ENCODE measurements at places on chromosomes 16 and 17.

- DNase-seq = no peak
Observed at GRCh38 chr17:7414837-7415236, 5.3 kb upstream of the SPEM1 start.

- no peak for DNase-seq
Observed at GRCh38 chr17:43448720-43449469, 34.9 kb upstream of the DHX8 start.

DNA sequence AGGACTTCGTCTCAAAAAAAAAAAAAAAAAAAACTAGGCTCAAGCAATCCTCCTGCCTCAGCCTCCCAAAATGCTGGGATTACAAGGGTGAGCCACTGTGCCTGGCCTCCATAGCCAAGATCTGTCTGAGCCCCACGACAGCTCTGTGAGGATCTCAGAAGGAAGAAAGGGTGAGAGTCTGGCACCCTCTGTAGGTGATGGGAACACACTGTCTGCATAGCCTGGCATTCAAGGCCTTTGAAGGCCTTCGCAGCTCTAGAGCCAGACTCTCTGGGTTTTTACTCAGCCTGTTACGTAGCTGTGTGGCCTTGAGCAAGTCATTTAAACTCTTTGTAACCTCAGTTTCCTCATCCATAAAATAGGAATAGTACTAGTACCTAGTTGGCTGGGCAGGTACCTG, 6.3 kb upstream of the XPO6 start:
- DNase-seq = no peak

GRCh38 chr17:37839196-37839978, 84.8 kb upstream of the TBC1D3K start:
- no peak for DNase-seq

DNA sequence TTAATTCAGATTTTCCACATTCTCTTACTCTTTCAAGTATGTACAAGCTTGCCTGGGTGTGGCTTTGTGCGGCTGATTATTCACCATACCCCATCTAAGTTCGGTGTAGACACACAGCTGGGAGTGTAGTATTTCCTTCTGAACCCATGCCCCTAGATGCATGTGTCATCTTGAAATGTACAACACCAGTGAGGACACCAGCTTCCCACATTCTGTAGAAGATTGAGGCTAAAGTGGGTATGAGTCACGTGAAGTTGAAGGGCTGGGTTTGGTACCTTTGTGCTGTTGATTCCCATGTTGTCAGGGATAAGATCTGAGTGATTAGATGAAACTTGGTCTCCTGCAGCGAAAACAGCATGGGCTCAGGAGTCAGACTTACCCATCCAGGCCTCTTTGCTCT, 14.6 kb upstream of the DHX8 start:
- no peak for DNase-seq

DNA sequence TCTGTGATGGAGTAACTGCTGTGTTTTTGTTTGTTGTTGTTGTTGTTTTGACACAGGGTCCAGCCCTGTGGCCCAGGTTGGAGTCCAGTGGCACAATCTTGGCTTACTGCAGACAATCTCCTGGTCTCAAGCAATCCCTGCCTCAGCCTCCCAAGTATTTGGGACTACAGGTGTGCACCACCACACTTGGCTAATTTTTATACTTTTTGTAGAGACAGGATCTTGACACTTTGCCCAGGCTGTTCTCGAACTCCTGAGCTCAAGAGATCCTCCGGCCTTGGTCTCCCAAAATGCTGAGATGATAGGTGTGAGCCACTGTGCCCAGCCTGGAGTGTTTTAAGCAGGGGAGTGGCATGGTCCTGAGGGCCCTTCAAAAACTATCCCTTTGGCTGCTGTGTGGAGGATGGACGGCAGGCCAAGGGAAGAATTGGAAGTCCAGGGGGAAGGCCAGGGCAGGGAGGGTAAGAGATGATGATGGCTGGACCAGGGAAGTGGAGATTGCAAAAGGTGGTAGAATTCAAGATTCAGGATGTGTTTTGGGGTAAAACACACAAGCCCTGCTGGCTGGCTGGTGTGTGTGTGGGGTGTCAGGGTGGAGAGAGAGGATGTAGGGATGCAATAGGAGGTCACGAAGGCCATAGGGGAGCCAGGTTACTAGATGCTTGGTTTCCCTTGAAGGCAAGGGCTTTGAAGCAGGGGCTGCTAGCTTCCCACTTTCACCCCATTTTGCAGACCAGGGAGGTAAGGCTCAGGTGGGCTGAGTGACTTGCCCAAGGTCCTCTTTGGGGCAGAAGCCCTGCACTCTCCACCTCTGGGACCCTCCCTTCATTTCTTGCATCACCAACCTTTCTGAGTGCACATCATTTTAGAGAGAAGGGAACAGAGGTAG, 18.8 kb upstream of the PLLP start:
- DNase-seq = no peak

DNA sequence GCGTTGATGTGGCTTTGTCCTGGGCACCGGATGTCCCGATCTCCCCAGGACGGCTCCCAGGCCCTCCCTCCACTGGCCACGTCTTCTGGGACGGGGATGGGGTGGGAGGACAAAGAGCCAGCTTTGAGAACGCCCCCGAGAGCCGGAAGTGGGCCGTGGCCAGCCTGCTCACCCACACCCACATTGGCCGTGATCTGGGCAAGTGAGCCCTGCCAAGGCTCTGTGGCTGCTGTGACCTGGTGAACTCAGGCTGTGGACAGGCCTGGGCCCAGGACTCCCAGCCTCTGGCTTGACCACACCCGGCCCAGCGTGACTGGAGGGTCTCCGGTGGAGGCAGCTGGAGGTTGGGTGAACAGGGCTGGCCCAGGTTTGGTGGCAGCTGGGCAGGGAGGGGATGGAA, 3.3 kb downstream of the CDH15 start:
- no peak for DNase-seq
